ENCODE measurements at places on chromosomes 4 and X.

- no peak for DNase-seq
Observed at GRCh38 chrX:31629195-31629594, 557.4 kb upstream of the FTHL17 start.

DNA sequence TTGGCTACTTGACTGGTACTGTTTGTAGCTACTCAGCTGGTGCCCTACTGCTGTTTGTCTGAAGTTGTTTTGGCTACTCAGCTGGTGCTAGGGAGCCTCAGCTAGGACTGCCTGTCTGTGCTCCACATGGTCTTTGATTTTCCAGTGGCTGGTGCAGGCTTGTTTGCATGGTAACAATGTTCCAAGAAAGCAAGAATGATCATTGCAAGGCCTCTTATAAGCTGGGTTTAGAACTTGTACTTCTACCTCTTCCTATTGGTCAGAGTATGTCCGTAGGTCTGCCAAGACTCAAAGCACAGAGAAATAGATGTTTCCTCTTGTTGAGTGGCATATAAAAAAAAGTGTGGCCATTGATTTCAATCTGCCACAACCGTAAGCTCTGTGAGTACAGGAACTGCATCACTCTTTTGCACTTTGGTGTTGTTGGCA is 17.6 kb downstream of the NFKB1 start:
- DNase-seq, result no peak

- no peak for DNase-seq
Observed at GRCh38 chrX:7444967-7445366, 297.0 kb upstream of the PUDP start.

GRCh38 chrX:134623293-134624045 is 34.8 kb downstream of the PLAC1 start:
- no peak for DNase-seq

GRCh38 chr4:146271466-146271865 is 57.1 kb downstream of the REELD1 start:
- DNase-seq, result no peak

DNA sequence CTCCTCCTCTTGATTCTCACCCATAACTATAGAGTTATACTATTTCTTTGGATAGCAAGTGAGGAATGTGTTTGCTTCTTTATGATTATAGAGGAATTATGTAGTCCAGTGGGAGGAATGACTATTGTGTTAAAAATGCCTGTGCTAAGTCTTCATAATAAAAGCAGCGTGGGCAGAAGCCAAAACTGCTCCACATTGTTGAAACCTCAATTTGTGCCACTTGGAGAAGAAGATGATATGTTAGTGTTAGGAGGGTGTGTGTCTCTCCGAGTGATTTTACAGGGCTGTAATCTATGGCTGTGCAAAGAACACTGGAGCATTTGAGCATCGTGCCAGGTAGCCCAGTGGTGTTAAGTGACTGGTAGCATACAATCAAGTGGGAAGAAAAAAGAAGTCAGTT is 74.3 kb downstream of the FRAS1 start:
- no peak for DNase-seq

- DNase-seq, result no peak
Observed at GRCh38 chrX:74249963-74250362, 54.0 kb upstream of the ZCCHC13 start.

GRCh38 chr4:24224446-24224845 is 334.6 kb upstream of the PPARGC1A start:
- DNase-seq, result no peak

- DNase-seq, result no peak
Observed at GRCh38 chrX:10350221-10350620, 193.4 kb downstream of the CLCN4 start.

- no peak for DNase-seq
Observed at GRCh38 chrX:56343664-56344063, 111.5 kb downstream of the KLF8 start.

DNA sequence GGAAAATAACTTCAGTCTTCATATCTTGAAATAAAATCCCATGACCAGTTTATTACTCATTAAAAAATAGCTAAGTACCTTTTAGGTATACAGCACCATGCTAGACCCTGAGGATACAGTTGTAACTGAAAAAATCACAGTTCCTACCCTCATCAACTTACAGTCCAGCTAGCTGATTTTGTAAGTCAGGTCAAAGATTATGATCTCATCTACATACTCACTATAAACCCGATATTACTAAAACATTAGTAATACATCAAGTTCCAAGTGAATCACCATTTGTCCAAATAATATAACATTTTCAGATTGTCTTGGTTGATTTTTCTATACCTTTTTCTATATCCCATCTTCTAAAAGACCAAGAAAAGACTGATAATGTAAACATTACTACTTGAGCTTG is 333.9 kb downstream of the INPP4B start:
- no peak for DNase-seq
